CD4-positive, alpha-beta T cell treated with Interleukin-15 for 1 hour (primary cell): ENCODE measurements at places on chromosomes 6 and 20.

DNA sequence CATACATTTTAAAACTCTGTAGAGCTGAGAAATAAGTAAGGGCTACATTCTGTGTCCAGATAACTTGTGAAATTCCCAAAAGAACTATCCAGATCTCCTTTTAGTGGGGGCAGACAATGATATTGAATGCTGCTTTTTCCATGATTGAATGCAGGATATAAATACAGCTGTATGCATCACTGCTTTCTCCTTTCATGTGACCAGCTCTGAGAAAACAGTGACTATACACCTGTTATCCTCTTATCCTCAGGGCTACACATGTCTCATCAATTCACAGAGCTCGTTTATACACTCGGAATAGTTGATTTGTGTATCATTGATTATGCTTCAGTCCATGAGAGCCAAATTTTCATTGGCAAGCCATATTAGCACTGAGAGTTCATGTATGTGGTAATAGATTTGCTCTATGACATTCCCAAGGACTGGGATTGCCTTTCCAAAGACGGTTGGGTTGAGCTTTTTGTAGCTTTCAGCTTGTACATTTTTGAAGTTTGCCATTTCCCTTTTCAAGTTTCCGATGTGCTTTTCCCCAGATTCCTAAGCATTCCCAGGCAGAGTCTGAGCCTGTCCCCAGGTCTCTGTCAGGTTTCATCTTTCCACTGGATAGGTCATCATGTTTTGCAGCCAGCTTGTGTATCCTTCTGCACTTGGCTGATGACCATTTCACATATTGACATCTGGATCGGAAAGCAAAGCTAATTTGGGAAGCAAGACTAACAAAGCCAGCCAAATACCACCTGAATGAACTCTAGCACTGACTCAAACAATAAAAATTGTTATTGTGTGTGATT lies 97.7 kb downstream of the RFX6 start:
- no peak for DNase-seq

- no peak for DNase-seq
Observed at GRCh38 chr6:72967329-72967728, 258.0 kb downstream of the KHDC1L start.

- no peak for DNase-seq
Observed at GRCh38 chr6:169162752-169163407, 90.8 kb downstream of the THBS2 start.

DNA sequence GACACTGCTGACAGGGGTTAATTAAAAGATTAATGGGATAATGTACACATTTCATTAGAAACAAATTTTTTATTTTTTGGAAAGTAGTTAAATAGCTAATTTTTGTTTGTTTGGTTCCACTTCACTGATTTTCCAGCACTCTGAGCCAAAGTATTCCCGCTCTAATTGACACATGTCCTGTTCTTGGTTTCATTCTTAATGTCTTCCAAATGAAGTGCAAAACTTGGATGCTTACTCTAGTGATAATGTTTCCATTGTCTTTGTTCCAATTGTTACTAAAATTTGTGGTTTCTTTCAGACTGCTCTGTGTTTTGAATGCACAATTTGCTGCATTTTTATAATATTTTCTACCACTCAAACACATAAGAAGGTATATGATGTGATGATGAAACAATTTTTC lies 794.3 kb downstream of the PHF3 start:
- DNase-seq = no peak

DNA sequence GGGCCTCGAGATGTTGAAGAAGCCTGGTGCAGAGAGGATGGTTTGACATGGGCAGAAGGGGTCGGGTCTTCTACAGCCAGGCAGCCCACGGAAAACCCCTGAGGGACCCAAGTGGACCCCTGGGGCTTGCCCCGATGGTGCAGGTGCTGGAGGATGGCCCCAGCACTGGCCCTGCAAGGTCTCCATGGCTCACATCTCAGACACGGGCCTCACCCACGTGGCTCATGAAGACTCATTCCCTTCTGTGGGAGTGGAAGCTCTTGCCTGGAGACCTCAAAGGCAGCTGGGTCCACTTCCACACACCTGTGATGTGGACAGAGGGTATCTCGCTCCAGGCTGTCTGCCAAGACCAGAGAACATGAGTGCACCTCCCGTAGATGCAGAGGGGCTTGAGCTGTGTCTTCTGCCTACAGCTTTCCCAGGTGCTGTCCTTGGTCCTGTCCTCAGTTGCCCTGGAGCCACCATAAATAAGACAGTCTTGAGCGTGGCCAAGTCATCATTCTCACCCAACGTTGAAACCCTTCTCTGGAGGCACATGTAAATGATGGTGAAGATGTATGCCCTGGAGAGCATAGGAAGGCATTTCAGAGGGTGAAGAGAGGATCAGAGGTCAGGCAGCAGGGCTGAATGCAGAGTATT lies 108.0 kb downstream of the SYNDIG1 start:
- no peak for DNase-seq
